ENCODE measurements at places on chromosomes 1 and 21.

GRCh38 chr1:109761227-109762038 is 2.3 kb downstream of the EPS8L3 start:
- no peak for DNase-seq

DNA sequence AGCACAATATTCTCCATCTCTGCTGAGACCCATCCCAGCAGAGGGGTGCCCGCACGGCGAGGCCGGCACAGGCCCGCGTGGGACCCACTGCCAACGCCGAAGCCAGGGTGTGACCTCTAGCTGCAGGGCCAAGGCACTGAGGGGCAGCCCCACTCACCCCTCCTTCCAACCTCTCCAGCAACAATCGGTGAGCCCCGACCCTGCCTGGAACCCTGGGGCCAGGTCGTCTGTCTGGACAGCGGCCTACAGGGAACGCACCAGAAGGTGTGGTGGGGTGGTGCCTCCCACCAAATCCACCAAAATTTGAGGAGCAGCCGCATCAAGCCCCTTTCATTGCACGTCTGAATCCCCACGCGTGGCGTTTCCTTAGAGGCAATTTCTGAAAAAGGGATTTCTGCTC is 63.0 kb upstream of the ADARB1 start:
- no peak for DNase-seq

- DNase-seq = no peak
Observed at GRCh38 chr1:92953491-92953890, 7.8 kb downstream of the DIPK1A start.

- DNase-seq = no peak
Observed at GRCh38 chr1:15089258-15089992, 64.1 kb upstream of the TMEM51 start.

DNA sequence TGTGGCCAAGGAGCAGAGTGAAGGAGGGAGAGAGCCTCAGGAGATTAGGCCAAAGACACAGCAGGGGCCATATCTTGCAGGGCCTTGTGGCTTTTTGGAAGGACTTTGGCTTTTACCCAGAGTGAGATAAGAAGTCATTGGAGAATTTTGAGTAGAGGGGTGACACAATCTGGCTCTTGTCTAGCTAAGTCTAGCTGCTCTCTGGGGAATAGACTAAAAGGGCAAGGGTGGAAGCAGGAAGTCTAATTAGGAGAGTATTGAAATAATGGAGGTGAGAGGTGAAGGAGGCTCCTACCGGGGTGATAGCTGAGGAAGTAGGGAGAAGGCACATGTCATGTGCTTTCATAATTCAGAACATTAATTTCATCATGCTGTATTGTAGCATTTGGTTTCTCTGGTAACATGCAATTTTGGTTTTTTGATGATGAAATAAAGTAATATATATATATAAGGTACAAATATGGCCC is 34.3 kb upstream of the KCNA3 start:
- no peak for DNase-seq

- no peak for DNase-seq
Observed at GRCh38 chr1:27885114-27885528, 12.8 kb downstream of the THEMIS2 start.

DNA sequence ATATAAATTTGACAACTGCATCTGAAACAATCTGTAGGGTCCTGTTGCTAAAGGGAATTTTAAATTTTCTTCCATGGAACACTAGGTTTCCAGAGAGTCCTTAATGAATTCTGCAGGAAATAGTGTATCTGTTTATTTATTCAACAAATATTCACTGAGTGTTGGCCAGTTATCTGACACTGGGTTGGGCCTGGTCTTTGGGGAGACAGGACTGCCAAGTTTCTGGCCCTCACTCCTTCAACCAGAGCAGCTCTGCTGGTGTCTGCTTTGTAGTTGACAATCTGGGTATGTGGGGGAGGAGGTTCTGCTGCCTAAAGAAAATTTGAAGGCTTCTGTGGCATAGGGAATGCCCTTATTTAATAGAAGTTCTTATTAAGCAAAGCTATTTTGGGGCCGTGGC is 26.1 kb upstream of the HUNK start:
- no peak for DNase-seq

- DNase-seq = no peak
Observed at GRCh38 chr1:101239095-101240040, 2.5 kb downstream of the S1PR1 start.

DNA sequence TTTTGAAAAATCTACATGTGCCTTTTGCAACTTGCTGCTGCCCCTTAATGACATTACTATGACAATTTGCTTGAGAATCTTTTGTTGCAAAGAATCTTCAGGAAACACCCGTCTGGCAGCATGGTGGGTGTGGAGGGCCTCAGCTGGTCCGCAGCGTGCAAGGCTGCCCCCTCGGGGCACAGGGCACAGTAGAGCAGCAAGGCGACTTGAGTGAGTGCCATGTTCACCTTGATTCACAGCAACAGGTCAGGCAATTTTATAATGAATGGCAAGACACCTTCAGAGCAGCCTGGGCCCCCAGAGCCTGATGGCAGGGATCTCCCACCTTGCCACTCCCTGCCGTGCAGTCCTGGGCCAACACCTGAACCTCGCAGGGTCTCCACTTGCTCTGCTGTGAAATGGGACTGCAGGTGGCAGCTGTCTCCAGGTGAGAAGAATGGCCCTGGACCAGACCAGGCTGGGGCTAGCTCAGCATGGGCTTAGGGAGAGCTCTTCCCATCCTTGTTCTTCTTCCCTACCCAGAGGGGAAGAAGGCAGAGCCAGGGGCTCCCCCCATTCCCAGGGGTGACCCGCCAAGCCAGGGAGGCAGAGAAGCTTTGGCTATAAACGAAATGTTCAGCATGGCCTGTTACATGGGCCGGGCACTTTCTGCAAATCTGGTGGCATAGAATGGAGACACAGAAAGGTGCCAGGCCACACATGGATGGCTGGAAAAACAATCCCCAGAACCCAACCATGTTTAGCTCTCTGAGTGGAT is 34.5 kb upstream of the ACTRT2 start:
- DNase-seq = no peak

GRCh38 chr1:169585181-169585580 is 1.1 kb downstream of the F5 start:
- DNase-seq = no peak

DNA sequence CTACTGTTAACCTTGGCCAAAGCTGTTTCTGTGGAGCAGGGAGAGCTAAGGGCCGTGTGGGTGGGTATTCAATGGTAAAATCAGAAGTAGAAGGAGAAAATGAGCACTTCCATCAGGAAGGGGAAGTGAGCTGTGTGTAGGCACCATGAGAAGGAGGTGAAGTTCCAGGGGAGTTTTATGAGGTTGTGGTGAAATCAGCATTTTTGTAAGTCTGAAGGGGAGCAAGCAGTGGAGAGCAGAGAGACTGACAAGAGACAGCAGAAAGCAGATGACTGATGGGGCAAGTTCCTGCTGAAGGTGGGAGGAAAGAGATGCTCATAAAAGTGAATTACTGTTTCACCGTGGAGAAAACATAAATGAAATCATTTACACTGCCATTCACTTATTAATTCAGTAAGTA is 2.7 kb upstream of the GPR88 start:
- no peak for DNase-seq

DNA sequence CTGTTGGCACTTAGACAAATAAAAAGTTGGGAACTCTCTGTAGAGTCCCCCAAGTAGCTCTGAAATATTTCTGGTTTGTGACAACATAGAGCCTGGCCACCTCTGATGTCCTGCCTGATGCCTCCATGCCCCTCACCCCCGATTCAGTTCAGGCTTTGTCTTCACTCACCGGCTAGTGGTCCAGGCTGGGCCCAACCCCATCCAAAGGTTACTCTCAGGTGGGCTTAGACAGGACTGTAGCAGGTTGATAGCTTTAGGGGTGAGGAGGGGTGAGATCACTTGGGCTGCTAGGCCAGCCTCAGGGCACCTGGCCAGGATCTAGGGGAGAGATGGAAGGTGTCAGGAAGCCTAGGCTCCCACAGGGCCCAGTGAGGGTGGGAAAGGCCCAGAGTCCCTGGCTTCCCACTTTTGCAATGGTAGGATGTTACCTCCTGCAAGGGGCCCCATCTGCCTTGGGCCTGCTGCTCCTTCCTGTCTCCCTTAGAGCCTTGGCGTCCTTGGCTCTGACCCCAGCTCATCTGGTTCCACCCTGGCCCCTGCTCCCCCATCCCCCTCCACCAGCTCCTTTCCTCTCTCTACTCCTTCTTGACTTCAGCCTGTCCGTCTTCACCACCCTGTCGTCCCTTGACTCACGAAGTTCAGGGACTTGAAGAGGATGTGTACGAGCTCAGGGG is 6.7 kb downstream of the EPS8L3 start:
- DNase-seq = no peak

- DNase-seq = no peak
Observed at GRCh38 chr1:209770636-209771415, 13.5 kb downstream of the C1orf74 start.

GRCh38 chr1:1562556-1563195 is 12.0 kb downstream of the SSU72 start:
- no peak for DNase-seq

DNA sequence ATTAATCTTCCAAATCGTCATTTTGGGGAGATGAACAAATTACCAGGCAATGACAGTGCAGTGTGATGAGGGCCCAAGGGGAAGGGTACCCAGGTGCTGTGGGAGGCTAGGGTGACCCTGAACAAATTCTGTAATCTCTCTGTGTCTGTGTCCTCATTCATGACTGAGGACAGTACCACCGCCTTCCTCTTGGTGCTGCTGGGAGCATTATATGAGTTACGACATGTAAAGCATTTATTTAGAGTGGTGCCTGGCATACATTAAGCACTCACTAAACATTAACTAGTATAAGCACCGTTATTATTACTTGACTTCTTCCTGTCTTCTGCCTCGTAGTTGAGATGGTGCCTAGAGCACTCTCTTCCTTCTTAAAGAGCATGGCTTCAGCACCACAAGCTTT is 468.2 kb upstream of the VAMP3 start:
- DNase-seq = no peak

DNA sequence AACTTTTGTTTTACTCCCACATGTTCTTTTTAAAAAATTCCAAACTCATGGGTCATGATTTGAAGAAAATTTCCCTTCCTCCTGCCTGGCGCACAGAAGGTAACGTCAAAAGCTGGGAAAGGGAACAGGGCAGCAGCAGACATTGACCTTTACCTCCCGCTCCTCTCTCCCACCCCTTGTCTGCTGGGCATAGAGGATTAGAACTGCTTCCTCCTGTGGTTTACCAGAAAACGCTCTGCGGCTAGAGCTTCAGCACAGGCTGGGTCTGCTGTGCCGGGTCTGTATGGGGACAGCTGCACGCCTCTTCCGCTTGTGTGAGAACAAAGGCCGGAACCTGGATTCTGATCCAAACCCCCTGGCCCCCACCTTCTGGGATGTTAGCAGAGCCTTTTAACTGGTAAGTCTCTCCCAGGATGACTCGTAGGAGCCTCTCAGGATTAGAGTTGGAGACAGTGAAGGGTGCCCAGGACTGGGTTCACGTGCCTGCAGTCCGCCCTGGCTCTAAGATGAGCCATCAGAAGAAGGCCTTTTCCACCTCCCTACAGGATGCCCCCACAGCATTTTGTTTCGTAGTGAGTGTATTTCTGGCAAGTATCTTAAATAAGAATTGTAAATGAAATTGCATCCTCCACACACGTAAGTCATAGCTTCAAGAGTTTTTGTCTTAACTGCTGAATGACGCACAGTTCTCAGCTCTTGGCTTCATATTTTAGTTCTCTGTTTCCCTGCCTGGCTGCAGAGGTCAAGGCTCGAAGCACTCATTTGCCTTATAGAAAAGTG is 5.2 kb downstream of the H6PD start:
- no peak for DNase-seq

- DNase-seq = no peak
Observed at GRCh38 chr1:26361605-26362122, 7.7 kb upstream of the CRYBG2 start.

DNA sequence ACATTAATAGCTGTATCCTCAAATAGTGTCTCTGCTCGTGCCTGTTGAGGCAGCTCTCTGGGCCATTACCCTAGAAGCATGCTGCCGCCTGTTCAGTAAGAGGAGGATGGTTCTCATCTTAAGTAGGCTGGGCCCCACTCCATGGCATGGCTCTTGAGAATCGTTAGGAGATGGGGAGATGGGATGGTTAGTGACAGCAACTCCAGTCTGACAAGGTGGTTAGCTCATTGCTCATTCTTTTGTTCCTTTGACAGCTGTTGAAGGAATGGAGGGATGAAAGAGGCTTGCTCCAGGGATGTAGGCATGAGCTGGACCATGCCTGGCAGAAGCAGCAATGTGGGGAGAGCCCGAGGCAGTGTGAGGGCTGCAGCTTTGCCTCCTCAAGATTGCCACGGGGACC is 68.2 kb downstream of the MAP10 start:
- no peak for DNase-seq

GRCh38 chr1:19045898-19046880 is 89.7 kb upstream of the IFFO2 start:
- no peak for DNase-seq

- DNase-seq = no peak
Observed at GRCh38 chr1:180267761-180268555, 37.9 kb downstream of the LHX4 start.
